ENCODE measurements at places on chromosomes 1 and 21. TPM values are rescaled to one million over a fixed set of nuclear protein-coding genes. Genes with fewer than 3 reads are reported as not detected.

Gene EMC1
- polyA plus RNA-seq, result 34.9 TPM

Gene LRRC41
- polyA plus RNA-seq, result 43.2 TPM

Gene SIM2
- 0.03 TPM for polyA plus RNA-seq

Gene PPIE
- polyA plus RNA-seq, result 47.1 TPM

Gene LYSMD1
- 9.1 TPM for polyA plus RNA-seq

Gene REN
- polyA plus RNA-seq, result 0.24 TPM

Gene SERPINC1
- 0.40 TPM for polyA plus RNA-seq

Gene CLCA1
- polyA plus RNA-seq, result 0.08 TPM
